Upper lobe of left lung (tissue), 6 donors: ENCODE measurements at places on chromosomes 2 and 18.

DNA sequence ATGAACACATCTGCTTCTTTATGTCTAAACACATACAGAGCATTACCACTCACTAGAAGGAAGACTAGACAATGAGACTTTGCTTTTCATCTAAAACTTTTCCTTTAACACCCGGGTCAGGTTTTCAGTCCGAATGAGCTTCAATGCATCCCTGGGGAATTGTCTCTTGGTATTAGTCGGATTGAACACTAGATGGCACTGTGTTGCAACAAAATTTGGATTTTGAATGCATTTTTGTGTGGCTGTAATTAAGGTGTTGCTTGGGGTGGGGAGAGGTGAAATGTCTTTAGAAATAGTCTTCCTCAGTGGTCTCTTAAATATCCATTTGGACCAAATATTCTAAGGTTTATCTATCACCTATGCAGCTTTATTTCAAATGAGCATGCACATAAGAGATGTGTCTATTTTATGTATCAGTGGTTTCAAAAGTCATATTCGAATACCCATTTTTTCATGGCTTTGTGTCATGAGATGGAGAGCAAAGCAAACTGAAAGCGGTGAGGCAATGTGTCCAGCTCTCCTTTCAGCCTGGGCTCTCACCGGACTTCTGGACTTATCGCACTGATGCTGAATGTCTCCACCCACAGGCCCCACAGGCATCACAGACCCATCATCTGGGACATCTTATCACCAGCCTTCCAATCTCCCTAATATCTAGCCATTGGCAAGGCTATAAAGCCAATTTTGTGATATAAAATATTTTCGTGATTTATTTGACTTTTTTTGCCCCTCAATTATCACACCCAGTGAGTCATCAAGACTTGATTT is 510.3 kb downstream of the RNF144A start:
- no peak for DNase-seq

GRCh38 chr2:36797324-36798070 is 101.0 kb downstream of the VIT start:
- no peak for DNase-seq

DNA sequence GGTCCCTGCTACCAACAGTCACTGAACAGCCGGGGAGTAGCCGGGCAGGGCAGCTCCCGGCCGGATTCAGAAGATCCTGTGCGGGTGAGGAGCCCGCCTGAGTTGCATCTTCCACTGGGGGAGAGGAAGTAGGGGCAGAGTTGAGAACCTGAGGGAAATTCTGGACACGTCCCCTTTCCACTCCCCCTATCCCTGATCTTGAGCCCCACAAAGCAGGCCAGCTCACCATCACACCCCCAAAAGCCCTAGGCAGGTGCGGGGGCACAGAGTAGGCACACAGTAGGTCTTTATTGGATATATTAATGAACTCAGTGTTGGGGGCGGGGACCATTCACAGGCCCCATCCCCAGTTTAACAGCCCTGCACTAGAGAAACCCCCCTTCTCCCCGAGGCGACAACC is 81.9 kb upstream of the UXS1 start:
- DNase-seq = no peak

- no peak for DNase-seq
Observed at GRCh38 chr2:118837621-118838020, 9.8 kb downstream of the EN1 start.

GRCh38 chr2:238892204-238892500 is 44.3 kb downstream of the TWIST2 start:
- no peak for DNase-seq

DNA sequence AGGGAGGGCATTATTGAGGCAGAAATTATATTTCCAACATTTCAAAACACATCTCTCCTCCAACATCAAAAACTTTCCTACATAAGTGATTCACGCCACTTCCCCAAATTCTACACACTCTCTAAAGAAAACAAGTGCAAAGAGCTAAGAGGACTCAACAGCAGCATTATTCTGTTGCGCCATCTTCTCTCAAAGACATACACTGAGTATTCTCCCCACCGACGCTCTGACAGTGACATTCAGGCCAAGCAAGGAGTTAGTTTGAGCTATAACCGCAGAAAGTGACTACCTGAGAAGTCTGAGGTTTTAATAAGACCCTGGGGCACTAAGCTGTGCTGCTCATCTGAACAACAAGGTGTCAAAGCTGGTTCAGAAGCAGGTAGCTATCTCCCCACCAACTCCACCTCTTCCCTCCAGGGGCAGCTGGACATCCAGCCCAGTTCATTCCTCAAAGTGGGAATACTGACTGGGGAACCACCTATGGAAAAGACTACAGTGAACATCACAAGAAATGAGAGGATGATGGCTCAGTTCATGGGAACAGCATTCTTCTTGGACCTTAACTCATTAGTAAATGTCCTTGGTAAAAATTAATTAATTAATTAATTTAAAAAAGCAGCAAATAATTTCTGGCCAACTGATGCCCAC is 309.5 kb upstream of the CCDC68 start:
- no peak for DNase-seq

GRCh38 chr2:11237122-11237521 is 81.9 kb downstream of the SLC66A3 start:
- no peak for DNase-seq

- DNase-seq = no peak
Observed at GRCh38 chr2:5524551-5524950, 167.6 kb upstream of the SOX11 start.

GRCh38 chr2:37013315-37013641 is 46.9 kb upstream of the STRN start:
- DNase-seq = no peak

DNA sequence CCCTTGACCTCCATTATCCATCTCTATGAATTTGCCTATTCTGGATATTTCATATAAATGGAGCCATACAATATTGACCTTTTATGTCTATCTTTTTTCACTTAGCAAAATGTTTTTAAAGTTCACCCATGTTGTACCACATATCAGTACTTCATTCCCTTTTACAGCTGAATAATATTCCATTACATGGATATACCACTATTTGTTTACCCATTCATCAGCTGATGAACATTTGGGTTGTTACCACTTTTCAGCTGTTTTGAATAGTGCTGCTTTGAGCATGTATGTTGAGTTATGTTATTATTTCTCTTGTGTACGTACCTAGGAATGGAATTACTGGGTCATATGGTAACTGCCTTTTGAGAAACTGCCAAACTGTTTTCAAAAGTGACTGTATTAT is 93.7 kb upstream of the DNMT3A start:
- no peak for DNase-seq

- no peak for DNase-seq
Observed at GRCh38 chr18:37604032-37604431, 38.4 kb upstream of the CELF4 start.

DNA sequence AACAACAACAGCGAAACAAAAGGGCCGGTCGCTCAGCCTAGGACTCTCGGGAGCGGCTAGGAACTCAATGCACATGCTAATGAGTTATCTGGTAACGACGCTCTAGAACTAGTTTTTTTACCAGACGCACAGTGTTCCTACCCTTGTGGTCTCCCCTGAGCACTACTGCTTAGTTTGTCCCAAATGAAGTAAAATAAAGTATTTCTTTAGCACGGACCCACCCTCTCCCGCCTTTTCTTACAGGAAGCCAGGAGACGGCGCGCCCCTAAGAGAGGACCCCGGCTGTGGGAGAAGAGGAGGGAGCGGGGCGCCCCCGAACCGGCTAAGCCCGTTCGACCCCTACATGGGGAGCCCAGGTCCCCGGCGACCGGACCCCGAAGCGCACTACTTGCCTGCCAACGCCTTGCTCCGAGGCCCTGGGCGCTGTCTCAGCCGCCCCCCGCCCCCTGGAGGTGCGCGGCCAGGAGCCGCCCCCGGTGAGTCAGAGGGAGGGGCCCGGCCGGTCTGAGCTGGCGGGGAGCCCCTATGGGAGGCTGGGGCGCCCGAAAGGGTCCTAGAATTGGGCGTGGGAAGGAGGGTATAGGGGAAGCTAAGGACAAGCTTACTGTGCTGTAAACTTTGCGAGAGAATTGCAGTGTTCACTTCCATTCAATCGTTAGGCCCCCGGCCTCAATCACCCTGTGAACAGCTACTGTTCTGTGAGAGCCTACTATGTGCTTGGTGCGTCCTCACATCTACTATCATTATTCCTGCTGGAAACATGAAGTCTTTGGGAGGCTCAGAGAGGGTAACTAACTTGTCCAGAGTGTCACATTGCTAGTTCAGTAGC is 3.6 kb upstream of the CAPG start:
- DNase-seq = peak; percentile 72

GRCh38 chr2:120219766-120220165 is 3.4 kb downstream of the TMEM185B start:
- no peak for DNase-seq

DNA sequence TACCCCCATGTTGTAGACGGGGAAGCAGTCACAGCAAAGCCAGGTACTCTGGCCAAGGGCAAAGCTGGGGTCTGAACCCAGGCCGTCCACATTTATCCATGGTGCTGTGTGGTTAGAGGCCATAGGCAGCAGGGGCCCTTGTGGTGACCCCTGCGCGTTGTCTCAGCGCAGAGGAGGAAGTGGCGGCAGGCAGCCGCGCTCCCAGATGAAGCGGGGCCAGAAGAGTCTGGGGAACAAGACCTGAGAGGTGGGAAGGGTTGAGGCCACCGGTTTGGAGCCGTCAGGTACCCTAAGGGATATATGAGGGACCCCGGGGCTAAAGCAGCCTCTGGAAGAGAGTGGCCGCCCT is 770 bp downstream of the ZNF396 start:
- peak; percentile 83 for DNase-seq

GRCh38 chr18:78876868-78877267 is 102.8 kb upstream of the SALL3 start:
- DNase-seq = no peak

GRCh38 chr2:10880586-10881321 is 31.0 kb upstream of the KCNF1 start:
- DNase-seq = no peak

DNA sequence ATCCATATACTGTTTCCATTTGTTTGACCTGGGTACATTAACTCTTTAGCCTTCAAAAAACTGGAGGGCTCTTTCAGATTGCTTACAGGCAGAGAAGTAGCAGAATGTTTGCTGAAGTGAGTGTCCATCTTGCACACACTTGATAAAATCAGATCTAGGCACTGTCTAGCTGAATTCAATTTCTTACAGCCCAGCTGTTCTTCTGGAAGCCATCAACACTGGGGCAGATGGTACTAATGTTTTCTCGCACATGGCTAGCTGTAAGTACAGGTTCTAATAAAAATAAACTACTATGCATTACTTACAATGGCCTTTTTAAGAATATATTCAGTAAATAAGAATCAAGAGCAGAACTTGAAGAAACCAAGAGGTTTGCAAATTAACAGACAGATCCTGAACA is 175.9 kb downstream of the NBAS start:
- DNase-seq = no peak

DNA sequence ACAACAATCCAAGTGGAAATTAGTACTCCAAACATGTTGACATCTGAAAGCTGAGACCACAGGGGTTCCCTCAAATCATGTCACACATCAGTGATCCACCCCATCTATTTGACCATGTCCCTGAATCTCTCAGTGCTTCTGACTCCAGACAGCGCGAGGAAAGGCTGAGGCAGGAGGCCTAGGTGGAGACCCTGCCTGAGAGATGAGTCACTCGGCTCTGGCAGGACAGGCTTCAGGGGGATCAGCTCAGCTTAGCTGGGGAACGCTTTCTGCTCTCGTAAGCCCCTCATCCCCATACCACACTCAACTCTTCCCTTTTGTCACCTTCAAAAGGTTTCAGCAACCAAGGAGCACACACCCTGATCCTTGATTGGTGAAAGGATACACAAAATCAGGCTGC is 5.8 kb upstream of the FAM228A start:
- no peak for DNase-seq
